ENCODE measurements at places on chromosomes 5 and 9.

GRCh38 chr5:135750506-135750905 is 84.0 kb upstream of the SLC25A48 start:
- DNase-seq, result no peak

DNA sequence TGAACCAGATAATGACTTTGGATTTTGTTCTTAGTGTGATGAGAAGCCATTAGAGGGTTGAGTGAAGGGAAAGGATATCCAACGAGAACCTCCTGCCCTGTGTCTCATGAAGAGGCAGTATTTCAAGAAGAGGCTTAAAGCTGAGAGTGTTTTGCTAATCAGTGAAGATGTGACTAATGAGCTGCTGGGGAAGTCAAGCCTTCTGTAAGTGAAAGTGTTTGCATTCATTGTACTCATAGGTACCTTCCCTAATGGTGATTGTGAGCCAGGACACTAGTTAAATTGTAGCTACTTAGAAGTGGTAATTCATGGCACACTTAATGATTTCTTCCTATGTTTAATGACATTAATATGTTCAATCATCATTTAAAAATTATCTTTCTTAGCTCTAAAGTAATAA is 23.7 kb downstream of the PIP5K1B start:
- DNase-seq, result no peak

- peak; percentile 24 for DNase-seq
These were observed 375.1 kb downstream of the SPATA31D1 start for GRCh38 chr9:82363682-82364081.

DNA sequence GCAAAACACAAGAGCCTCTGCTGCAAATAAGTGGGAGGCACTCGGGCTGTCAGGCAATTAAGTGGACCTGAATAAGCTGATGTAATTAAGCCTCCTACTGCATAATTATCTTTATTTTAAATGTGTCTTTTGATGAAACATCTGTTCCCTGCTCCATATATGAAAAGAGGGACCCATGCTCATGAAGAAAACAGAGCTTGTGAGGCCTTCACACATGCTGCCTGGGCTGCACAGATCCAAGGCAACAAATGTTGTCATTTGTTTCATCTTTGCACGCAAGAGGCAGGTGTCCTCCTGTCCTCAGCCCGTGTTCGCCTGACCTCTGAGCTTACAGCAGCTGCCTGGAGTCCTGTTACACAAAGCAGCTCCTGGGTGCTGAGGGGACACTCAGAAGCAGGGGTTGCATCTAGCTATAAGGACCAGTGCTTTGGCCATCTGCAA is 381.1 kb downstream of the ZNF608 start:
- no peak for DNase-seq

- DNase-seq, result no peak
These were observed 359.3 kb downstream of the SH3GL2 start for GRCh38 chr9:17938035-17938655.

All from fibroblast of lung (primary cell).